ENCODE measurements at places on chromosomes 1 and 21. TPM values are rescaled to one million over a fixed set of nuclear protein-coding genes. Genes with fewer than 3 reads are reported as not detected.

DNA sequence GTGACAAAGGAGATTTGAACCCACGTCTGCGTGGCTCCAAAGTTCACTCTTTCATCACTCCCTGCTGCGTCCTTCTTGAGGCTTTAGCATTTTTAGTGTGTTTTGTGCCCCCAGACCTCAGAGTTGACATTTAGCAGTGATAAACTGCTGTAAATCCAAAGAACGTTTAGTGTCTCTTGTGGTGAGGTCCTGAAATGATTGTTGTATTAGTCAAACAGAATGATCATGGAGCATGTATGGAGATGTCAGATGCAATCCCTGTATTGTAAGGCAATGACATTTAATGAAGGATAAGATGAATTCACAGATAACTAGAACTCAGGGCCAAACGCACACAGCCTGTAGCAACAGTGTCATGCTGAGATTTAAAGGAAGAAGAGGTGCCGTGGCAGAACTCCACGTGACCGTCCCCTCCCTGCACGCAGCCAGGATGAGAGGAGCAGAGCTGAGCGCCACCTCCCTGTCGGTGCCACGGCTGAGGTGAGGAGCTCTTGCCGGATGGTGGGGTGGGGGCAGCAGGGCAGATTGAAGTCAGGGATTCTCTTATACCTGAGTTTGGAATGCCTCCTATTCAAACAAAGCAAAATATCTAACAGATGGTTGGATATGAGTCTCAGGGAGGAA is 30.1 kb downstream of the NTPCR start:
- DNase-seq: no peak
- H3K27ac ChIP-seq: no peak overlapping the region
- H3K4me1 ChIP-seq: peaks cover 19% of the 10 kb centered on the region
- H3K4me3 ChIP-seq: no peak overlapping the region
- no peaks in the 10 kb centered on the region for H3K27me3 ChIP-seq
- H3K36me3 ChIP-seq: peaks cover 27% of the 10 kb centered on the region

- no peak overlapping the region for H3K4me3 ChIP-seq
- no peaks in the 10 kb centered on the region for H3K4me1 ChIP-seq
Observed at GRCh38 chr1:55575571-55576279, 360.6 kb upstream of the USP24 start.

SAMD11 gene
- not detected for total RNA-seq

DNA sequence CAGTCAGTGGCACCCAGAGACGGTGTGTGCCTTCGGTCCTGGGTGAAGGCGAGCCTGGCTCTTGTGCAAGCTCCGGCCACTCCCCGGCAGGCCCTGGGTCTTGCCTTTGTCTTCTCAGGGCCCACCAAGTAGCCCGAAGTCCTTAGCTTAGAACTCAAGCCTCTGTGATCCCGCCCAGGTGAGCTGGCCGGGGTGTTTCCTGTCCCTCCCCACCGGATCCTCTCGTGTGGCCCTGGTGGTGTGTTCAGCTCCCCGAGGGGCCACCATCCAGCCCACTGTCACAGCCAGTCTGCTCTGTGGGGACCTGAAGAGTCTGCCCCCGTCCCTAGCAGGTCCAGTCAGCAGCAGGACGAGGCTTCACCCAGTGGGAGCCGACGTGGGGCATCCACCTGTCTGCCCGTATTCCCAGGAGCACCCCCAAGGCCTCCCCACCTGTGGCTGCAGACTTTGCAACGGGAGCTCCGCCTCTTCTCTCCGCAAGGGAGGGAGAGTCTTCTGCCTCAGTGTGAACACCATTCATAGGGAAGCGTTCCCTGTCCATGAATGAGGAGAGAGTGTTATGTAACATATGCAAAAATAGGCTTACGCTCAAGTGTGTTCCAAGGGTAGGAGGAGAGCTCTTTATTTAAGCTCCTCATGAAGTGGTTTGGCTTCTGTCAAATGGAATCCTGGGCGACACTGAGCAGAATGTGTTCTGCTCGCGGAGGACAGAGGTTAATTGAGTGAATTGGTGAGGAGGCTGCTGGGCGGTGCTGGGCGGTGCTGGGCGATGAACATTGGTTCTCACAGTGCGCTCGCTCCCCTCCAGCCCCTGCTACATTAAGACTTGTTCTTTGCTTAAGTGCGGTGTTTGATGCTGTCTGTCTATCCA is 108.9 kb downstream of the CRYAA start:
- H3K36me3 ChIP-seq: no peaks in the 10 kb centered on the region
- H3K4me3 ChIP-seq: no peak overlapping the region
- peaks cover 22% of the 10 kb centered on the region for H3K27me3 ChIP-seq
- H3K27ac ChIP-seq: no peak overlapping the region

DNA sequence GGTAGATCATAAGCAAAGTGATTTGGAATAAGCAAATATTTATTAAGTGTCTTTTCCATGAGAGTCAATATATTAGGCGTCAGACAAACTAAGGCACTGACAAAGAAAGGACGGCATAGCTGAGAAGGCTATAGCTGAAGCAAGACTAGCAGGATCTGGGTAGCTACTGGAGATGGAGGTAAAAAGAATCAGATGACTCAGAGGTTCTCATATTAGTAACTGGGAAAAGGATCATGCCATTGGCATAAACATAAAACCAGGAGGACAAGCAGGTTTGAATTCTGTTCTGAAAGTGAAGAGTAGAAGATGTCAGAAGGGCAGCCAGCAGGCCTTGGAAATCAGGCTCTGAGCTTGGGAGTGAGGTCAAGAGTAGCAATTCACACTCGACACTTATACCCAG is 531.9 kb downstream of the PTPRC start:
- H3K27me3 ChIP-seq: no peaks in the 10 kb centered on the region
- peaks cover 38% of the 10 kb centered on the region for H3K4me1 ChIP-seq
- H3K27ac ChIP-seq: no peak overlapping the region
- peaks cover 11% of the 10 kb centered on the region for H3K36me3 ChIP-seq
- DNase-seq: no peak
- H3K4me3 ChIP-seq: no peak overlapping the region

TMEM51 gene
- total RNA-seq: 0.57 TPM

- no peaks in the 10 kb centered on the region for H3K36me3 ChIP-seq
- no peak overlapping the region for H3K4me3 ChIP-seq
- H3K27me3 ChIP-seq: no peaks in the 10 kb centered on the region
- no peaks in the 10 kb centered on the region for H3K4me1 ChIP-seq
- H3K27ac ChIP-seq: no peak overlapping the region
Observed at GRCh38 chr1:60244906-60245305, 171.3 kb upstream of the C1orf87 start.

- peaks cover 2% of the 10 kb centered on the region for H3K27me3 ChIP-seq
- no peak overlapping the region for H3K4me3 ChIP-seq
- no peaks in the 10 kb centered on the region for H3K36me3 ChIP-seq
- DNase-seq: no peak
- H3K27ac ChIP-seq: no peak overlapping the region
Observed at GRCh38 chr21:36732761-36733160, 33.8 kb downstream of the SIM2 start.

- DNase-seq: no peak
- peaks cover 7% of the 10 kb centered on the region for H3K27me3 ChIP-seq
- no peak overlapping the region for H3K27ac ChIP-seq
- H3K4me3 ChIP-seq: no peak overlapping the region
- no peaks in the 10 kb centered on the region for H3K36me3 ChIP-seq
Observed at GRCh38 chr1:18413541-18414305, 67.0 kb upstream of the KLHDC7A start.

AJAP1 gene
- not detected for total RNA-seq

ADAMTS5 gene
- not detected for total RNA-seq

C1orf105 gene
- not detected for total RNA-seq

GRCh38 chr1:226949401-226949800 is 9.3 kb downstream of the COQ8A start:
- H3K36me3 ChIP-seq: peaks cover 3% of the 10 kb centered on the region
- H3K4me1 ChIP-seq: no peaks in the 10 kb centered on the region
- DNase-seq: no peak
- H3K4me3 ChIP-seq: no peak overlapping the region
- H3K27me3 ChIP-seq: no peaks in the 10 kb centered on the region

GRCh38 chr1:89581859-89582258 is 51.1 kb upstream of the LRRC8C start:
- peaks cover 40% of the 10 kb centered on the region for H3K36me3 ChIP-seq
- no peaks in the 10 kb centered on the region for H3K27me3 ChIP-seq
- H3K4me1 ChIP-seq: peaks cover 4% of the 10 kb centered on the region
- DNase-seq: no peak
- H3K27ac ChIP-seq: no peak overlapping the region

GRCh38 chr1:52426371-52426770 is 22.0 kb downstream of the PRPF38A start:
- no peak for DNase-seq
- no peaks in the 10 kb centered on the region for H3K27me3 ChIP-seq
- no peak overlapping the region for H3K27ac ChIP-seq
- peaks cover 32% of the 10 kb centered on the region for H3K4me1 ChIP-seq

DNA sequence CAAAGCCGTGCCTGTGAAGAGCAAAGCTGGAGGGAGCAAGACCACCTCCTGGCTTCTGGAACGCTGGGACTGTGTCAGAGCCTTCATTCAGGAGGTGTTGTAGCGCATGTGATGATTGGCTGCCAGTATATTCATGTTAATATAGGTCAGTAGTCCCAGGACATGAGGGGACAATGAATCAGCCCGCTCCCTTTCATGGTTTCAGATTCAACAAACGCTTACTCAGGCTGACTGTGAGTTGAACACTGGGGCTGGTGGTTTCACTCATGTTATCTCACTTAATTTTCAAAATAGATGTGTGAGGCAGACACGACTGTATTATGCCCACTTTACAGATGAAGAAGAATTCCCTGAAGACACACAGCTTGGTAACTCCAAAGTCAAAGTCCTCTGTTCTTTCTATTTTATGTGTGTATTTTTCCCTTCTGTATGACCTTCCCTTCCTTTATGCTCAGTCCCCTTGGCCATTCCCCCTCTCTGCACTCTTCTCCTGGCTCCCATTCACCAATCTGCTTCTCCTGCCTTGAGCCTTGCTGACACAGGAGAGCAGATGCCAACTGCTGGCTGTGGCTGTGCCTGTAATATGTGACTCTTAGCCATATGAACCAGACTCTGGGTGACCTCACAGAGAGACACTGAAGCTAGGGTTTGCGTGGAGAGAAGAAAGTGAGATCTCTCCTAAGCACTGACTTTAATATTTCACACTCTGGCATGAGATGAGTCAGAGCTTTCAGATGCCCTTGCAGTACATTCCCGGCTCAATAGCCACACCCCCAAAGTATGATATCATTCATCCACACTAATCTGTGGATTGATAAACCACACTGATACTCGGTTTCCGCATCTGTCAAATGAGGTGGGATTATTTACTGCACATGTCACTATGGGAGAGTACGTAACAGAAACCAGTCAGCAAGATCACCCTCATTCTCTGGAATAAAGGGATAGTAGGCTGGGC is 31.4 kb upstream of the KIRREL1 start:
- H3K4me1 ChIP-seq: no peaks in the 10 kb centered on the region
- no peak for DNase-seq
- no peak overlapping the region for H3K4me3 ChIP-seq
- no peak overlapping the region for H3K27ac ChIP-seq
- no peaks in the 10 kb centered on the region for H3K36me3 ChIP-seq
- H3K27me3 ChIP-seq: peaks cover 24% of the 10 kb centered on the region

- H3K27ac ChIP-seq: no peak overlapping the region
- H3K36me3 ChIP-seq: peaks cover 21% of the 10 kb centered on the region
- no peaks in the 10 kb centered on the region for H3K27me3 ChIP-seq
Observed at GRCh38 chr1:243213045-243213787, 41.9 kb downstream of the CEP170 start.

All from activated naive CD8-positive, alpha-beta T cell treated with anti-CD3 and anti-CD28 coated beads, Interleukin-2, amount 10 ng/mL, durations not matched to agents 7 days and 5 days (primary cell).